T-cell (primary cell): ENCODE measurements at places on chromosomes 2 and 18. TPM values are rescaled to one million over a fixed set of nuclear protein-coding genes. Genes with fewer than 3 reads are reported as not detected.

DNA sequence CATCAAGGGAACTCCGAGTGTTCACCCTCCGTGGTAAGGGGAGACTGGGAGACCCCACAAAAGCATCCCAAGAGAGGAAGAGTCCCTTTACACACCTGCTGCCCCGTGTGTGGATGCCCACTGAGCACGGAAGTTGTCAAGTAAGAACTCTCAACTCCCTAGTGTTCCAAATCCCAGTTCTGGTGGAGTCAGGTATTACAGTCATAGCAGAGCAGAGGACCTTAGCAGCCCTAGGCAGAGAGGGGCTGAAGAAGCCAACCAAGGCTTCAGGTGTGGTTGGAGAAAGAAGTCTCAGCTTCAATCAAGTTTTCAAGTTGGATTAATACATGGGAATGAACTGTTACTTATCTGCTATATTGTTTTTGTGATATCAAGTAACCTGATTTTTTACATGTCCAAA is 512.5 kb downstream of the RNF144A start:
- no peaks in the 10 kb centered on the region for H3K27me3 ChIP-seq
- no peak overlapping the region for H3K4me3 ChIP-seq
- H3K36me3 ChIP-seq, result no peaks in the 10 kb centered on the region

The GALR1 gene
- not detected for total RNA-seq

The FRZB gene
- not detected for total RNA-seq

GRCh38 chr2:143162123-143162837 is 33.1 kb downstream of the ARHGAP15 start:
- H3K27me3 ChIP-seq, result no peaks in the 10 kb centered on the region
- H3K4me3 ChIP-seq, result no peak overlapping the region
- H3K27ac ChIP-seq, result peak overlapping the region; percentile 3
- H3K4me1 ChIP-seq, result peaks cover 12% of the 10 kb centered on the region
- peak; percentile 55 for DNase-seq

- no peaks in the 10 kb centered on the region for H3K36me3 ChIP-seq
- H3K4me3 ChIP-seq, result peak overlapping the region; percentile 79
Observed at GRCh38 chr2:172105471-172106107, 2.9 kb upstream of the DLX2 start.

- H3K36me3 ChIP-seq, result no peaks in the 10 kb centered on the region
- no peak overlapping the region for H3K27ac ChIP-seq
- no peaks in the 10 kb centered on the region for H3K4me1 ChIP-seq
- DNase-seq, result no peak
- H3K4me3 ChIP-seq, result no peak overlapping the region
Observed at GRCh38 chr18:35443847-35444246, 53.9 kb downstream of the INO80C start.

The ADGRF3 gene
- total RNA-seq, result 2.1 TPM

The POTEJ gene
- not detected for total RNA-seq

DNA sequence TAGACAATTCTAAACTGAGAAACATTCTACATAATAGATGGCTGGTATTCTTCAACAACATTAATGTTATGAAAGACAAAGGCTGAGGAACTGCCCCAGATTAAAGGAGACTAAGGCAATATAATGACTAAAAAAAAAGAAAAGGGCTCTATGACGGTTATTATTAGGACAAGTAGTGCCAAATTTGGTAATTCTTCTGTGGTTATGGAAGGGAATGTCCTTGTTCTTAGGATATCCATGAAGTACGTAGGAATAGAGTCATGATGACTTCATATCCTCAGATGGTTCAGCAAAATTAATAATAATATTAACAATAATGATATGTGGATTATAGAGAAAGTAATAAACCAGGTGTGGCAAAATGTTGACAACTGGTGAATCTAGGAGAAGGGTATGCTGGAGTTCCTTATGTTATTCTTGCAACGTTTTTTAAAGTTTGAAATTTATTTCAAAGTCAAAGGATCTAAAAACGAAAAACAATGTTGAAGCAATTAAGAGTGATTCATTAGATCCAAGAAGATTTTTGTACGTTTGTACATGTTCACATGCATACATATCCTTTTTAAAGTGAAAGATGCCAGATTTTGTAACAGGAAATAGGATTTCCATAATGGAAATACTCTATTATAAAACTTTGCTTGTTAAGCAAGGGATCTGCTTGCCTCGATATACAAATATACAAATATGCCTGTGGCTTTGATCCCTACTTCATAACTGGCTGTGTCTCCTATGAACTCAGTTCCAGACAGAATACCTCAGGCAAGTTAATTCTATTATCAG is 27.7 kb upstream of the STRN start:
- H3K4me1 ChIP-seq, result no peaks in the 10 kb centered on the region
- no peaks in the 10 kb centered on the region for H3K27me3 ChIP-seq
- H3K4me3 ChIP-seq, result no peak overlapping the region

DNA sequence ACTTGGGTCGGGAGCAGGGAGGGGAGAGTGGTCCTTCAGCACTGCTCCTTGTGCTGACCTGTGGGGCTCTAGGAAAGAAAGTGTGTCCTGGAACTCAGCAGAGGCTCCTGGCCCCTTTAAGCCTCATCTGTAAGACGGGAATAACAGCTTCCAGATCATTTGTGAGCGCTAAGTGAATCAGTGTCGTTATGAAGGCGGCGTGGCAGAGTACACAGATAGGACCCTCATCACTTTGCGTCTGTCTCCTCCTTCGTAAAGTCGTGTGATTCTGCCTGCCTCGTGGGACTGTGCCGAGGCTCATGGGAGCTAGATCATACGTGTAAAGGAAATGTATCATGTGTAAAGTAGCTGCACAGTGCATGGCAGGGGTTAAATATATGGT is 18.6 kb downstream of the COLEC11 start:
- no peaks in the 10 kb centered on the region for H3K27me3 ChIP-seq
- no peaks in the 10 kb centered on the region for H3K4me1 ChIP-seq
- H3K27ac ChIP-seq, result no peak overlapping the region
- no peak for DNase-seq

GRCh38 chr2:234770031-234770506 is 181.7 kb upstream of the SH3BP4 start:
- no peaks in the 10 kb centered on the region for H3K27me3 ChIP-seq
- DNase-seq, result no peak
- no peaks in the 10 kb centered on the region for H3K36me3 ChIP-seq
- no peaks in the 10 kb centered on the region for H3K4me1 ChIP-seq
- no peak overlapping the region for H3K4me3 ChIP-seq

The CKAP2L gene
- 0.98 TPM for total RNA-seq

- no peak for DNase-seq
- H3K27ac ChIP-seq, result no peak overlapping the region
Observed at GRCh38 chr2:24691806-24692205, 101.4 kb downstream of the PTRHD1 start.

GRCh38 chr2:150138587-150138986 is 348.9 kb downstream of the RND3 start:
- DNase-seq, result no peak
- H3K4me3 ChIP-seq, result no peak overlapping the region

The LHCGR gene
- not detected for total RNA-seq

GRCh38 chr18:35289293-35289692 is 736 bp downstream of the ZSCAN30 start:
- H3K4me1 ChIP-seq, result peaks cover 21% of the 10 kb centered on the region
- peak overlapping the region; percentile 85 for H3K27ac ChIP-seq
- no peaks in the 10 kb centered on the region for H3K27me3 ChIP-seq
- H3K4me3 ChIP-seq, result peak overlapping the region; percentile 60
- DNase-seq, result no peak
- no peaks in the 10 kb centered on the region for H3K36me3 ChIP-seq

DNA sequence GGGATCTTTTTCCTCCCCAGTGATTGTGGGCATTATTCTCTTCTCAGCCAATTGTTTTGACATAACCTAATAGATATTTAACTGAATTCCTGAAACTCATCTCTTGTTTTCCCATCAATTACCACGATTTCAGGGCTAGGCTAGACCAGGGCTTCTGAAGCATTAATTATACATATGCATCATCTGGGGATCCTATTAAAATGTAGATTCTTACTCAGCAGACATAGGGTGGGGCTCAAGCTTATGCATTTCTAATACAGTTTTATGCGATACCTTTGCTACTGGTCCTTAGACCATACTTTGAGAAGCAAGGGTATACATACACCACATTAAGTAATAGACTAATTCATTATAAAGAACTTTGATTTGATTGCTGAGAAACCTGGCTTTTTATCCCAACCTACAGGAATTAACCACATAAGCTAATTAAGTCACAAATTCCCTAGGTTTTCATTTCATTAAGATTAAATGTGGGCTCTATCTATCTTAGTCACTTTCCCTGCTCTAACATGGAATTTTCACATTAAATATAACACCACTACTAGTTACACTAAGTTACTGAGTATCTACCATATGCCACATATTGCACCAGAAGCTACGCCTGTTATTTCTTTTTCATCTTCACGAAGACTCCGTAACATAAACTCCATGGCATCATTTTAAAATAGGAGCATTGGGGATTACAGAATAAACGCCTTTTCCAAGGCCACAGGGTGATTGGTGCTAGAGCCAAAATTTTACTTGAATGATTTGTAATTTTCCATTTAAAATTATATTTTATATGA is 417.5 kb downstream of the DPP10 start:
- H3K27ac ChIP-seq, result no peak overlapping the region
- no peaks in the 10 kb centered on the region for H3K27me3 ChIP-seq
- DNase-seq, result no peak
- no peak overlapping the region for H3K4me3 ChIP-seq
- H3K4me1 ChIP-seq, result no peaks in the 10 kb centered on the region
- no peaks in the 10 kb centered on the region for H3K36me3 ChIP-seq

- H3K36me3 ChIP-seq, result no peaks in the 10 kb centered on the region
- H3K27ac ChIP-seq, result no peak overlapping the region
- H3K27me3 ChIP-seq, result no peaks in the 10 kb centered on the region
- DNase-seq, result no peak
- no peak overlapping the region for H3K4me3 ChIP-seq
- no peaks in the 10 kb centered on the region for H3K4me1 ChIP-seq
Observed at GRCh38 chr2:146477383-146477782, 1367.4 kb upstream of the ACVR2A start.

- H3K27me3 ChIP-seq, result peaks cover 3% of the 10 kb centered on the region
- H3K27ac ChIP-seq, result no peak within 1 kb of the TSS
- peak; percentile 46 for DNase-seq
- H3K4me1 ChIP-seq, result peaks cover 22% of the 10 kb centered on the region
- peak within 1 kb of the TSS; percentile 42 for H3K4me3 ChIP-seq
- no peaks in the 10 kb centered on the region for H3K36me3 ChIP-seq
Observed at GRCh38 chr2:25341753-25342371, at the start of gene DNMT3A. Gene DNMT3A (minus strand): TSS chr2:25341925. CDS start chr2:25313984, 27,941 bp downstream.

- H3K27me3 ChIP-seq, result no peaks in the 10 kb centered on the region
- no peak overlapping the region for H3K4me3 ChIP-seq
- no peak overlapping the region for H3K27ac ChIP-seq
- peaks cover 20% of the 10 kb centered on the region for H3K4me1 ChIP-seq
- H3K36me3 ChIP-seq, result no peaks in the 10 kb centered on the region
Observed at GRCh38 chr2:127887776-127888130, 2.0 kb upstream of the AMMECR1L start.
